NB4 (cell line): ENCODE measurements at places on chromosomes 6 and 20.

- no peak for DNase-seq
Observed at GRCh38 chr6:52209770-52210169, 23.6 kb downstream of the IL17A start.

GRCh38 chr6:31362751-31363150 is 5.8 kb upstream of the HLA-B start:
- DNase-seq, result no peak

GRCh38 chr6:10695086-10695657 is 400 bp downstream of the PAK1IP1 start:
- peak; percentile 27 for DNase-seq

DNA sequence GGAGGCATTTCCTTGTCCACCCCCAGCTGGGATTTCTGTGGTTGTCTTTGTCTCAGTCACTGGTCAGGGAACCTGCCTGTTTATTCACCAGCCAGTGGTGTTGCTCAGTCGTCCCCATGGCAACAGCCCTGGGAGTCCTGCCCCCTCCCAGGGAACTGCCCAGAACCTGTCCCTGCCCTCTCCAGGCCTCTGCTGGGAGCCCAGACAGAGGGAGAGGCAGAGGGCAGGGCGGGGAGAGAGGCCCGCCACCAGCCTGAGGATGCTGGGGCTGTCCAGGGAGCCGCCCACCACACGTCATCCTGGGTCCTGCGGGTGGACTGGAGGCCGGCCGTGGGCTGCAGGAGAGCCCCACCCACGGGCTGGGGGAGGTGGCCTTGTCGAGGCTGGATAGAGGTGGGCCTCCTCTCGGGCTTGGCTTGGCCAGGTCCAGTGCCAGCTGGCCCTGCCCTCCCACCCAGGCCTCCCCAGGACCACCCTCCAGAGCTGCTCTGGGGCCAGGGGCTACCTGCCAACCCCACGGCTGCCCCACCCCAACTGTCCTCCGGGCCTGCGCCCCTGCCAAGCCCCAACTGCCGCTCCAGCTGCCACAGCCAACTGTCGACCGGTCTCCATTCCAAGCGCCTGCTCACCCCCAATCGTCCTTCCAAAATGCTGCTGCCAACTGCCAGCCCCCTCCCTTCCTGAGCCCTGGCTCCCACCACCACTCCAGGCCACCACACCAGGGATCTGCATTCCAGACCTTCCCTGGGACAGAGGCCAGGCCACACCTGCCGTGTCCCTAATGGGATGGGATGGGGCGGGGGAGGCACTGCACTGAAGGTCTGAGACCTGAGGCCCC is 4.2 kb upstream of the ZBTB46 start:
- DNase-seq, result peak; percentile 69

GRCh38 chr20:37397954-37398749 is 52.2 kb downstream of the SRC start:
- DNase-seq, result no peak

- peak; percentile 38 for DNase-seq
Observed at GRCh38 chr6:106098383-106099234, 12.5 kb downstream of the PRDM1 start.

- peak; percentile 19 for DNase-seq
Observed at GRCh38 chr6:113381959-113382358, 475.2 kb upstream of the MARCKS start.

DNA sequence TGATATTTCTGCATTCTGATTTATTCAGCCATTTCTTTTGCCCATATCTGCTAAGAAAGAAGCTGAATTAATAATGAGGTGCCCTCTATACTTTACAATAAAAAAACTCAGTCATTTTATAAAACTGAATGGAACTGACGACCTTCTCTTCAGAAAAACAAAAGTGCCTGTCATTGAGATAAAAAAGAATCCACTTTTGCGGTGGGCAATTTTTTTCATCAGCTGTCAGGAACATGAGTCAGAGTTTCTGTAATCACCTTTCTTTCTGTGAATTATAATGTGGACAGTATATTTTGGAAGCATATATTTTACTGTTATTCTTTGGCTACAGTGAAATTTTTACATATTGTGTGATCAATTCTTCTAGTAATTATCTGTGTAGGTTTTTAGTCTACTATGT is 33.4 kb downstream of the IL20RA start:
- no peak for DNase-seq

DNA sequence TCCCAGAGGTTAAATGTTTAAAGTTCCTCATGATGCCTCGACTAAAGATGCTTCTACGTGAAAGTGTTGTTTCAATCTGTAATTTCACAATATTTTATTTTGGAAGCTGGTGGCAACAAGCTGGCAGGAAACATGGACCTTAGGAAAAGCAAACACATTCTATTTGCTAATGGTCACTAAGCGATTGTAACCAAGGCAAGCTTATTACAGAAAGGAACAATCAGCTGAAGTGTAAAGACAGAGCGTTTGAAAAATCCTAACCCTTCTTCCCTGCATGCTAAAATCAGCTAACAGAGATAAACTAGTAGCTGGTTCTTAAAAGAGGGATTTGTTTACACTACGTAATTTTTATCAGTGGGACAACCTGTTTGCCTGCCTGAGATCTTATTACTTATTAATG is 50.0 kb downstream of the IL20RA start:
- no peak for DNase-seq

DNA sequence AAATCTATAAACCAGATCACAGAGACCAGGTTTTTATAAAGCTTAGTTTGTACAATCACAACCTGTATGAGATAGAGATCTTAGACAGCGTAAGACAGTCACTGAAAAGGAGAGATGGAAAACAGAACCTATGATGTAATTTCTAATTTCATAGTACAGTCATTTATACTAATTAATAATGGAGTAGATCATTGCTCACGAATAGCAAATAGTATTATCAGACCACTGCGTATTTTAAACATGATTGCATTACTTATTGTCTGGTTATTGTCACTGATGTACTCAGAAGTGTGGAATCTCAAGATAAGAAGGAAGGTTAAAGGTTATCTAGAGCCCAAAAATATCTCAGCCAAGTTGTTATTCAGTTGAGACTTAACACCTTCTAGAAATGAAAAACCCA is 115.6 kb downstream of the KHDC1L start:
- DNase-seq, result no peak

- peak; percentile 72 for DNase-seq
Observed at GRCh38 chr6:126033696-126034095, 47.4 kb downstream of the TRMT11 start.

GRCh38 chr6:163526346-163526745 is 111.8 kb downstream of the QKI start:
- DNase-seq, result no peak

GRCh38 chr6:110296241-110297025 is 61.7 kb downstream of the METTL24 start:
- no peak for DNase-seq

GRCh38 chr6:33860706-33861474 is 57.1 kb upstream of the MLN start:
- peak; percentile 80 for DNase-seq

GRCh38 chr6:151494936-151495320 is 1.1 kb downstream of the CCDC170 start:
- DNase-seq, result no peak

DNA sequence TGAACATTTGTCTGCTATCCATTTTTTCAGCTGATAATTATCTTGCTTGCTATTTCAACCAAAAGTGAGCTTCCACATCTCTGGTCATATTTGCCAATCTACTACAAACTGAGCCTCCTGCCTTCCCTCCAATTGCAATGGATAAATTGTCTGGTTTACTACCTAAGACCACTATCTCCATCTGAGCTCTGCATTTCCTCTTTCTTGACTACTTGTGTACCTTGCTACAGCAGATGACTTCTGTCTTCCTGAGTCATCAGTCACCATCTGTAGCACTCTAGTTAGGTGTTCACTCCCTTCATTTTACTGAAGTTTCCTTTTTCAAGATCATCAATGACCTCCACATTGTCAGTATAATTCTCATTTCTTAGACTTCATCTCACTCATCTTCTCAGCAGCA is 33.5 kb upstream of the PHIP start:
- no peak for DNase-seq

DNA sequence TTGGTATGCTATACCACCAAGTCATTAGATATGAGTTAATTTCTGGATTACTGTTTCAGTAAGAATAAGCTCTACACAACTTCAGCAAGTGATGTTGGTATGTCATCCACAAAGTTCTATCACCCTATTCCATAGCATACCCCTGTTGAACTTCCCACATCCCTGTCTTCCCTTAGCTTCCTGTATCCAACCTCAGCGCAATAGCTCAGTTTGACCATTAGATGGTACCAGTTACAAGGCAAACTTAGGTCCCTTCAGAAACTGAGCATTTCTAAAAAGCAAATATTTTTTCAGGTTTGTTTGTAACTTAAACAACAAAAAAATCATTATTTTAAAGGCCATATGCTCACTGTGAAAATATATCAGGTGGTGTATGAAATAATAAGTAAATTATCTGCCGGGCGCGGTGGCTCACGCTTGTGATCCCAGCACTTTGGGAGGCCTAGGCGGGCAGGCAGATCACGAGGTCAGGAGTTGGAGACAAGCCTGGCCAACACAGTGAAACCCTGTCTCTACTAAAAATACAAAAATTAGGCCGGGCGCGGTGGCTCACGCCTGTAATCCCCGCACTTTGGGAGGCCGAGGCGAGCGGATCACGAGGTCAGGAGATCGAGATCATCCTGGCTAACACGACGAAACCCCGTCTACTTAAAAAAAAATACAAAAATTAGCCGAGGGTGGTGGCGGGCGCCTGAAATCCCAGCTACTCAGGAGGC is 8.8 kb upstream of the MOG start:
- DNase-seq, result peak; percentile 41

- no peak for DNase-seq
Observed at GRCh38 chr20:17557675-17558006, 12.2 kb upstream of the DSTN start.

GRCh38 chr6:126724821-126725220 is 384.9 kb downstream of the CENPW start:
- no peak for DNase-seq

DNA sequence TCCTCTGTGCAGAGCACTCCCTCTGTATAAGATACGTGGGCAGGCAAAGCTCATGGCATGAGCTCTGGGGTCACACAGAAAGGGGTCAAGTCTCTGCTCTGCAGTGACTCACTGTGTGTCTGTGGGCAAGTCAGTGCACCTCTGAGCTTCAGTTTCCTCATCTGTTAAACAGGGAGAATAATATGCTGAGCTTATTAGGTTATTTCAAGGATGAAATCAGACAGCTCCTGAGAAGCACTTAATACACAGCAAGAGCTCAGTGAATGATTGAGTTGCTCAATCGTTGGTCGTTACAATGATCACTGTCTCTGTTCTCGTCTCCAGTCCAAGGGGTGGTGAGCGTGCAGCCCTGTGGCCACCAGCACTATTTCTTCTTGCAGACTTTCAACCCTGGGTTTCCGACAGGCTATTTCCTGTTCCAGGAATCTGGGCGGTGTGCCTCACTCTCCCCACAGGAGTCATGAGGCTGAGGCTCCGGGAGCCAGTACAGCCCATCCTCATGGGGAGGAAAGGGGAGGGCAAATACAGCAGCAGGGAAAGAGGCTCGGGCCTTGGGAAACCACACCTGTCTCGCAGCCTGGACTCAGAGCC is 28.9 kb downstream of the KIAA1755 start:
- DNase-seq, result peak; percentile 60

- no peak for DNase-seq
Observed at GRCh38 chr6:130575557-130575956, 209.7 kb downstream of the TMEM200A start.

DNA sequence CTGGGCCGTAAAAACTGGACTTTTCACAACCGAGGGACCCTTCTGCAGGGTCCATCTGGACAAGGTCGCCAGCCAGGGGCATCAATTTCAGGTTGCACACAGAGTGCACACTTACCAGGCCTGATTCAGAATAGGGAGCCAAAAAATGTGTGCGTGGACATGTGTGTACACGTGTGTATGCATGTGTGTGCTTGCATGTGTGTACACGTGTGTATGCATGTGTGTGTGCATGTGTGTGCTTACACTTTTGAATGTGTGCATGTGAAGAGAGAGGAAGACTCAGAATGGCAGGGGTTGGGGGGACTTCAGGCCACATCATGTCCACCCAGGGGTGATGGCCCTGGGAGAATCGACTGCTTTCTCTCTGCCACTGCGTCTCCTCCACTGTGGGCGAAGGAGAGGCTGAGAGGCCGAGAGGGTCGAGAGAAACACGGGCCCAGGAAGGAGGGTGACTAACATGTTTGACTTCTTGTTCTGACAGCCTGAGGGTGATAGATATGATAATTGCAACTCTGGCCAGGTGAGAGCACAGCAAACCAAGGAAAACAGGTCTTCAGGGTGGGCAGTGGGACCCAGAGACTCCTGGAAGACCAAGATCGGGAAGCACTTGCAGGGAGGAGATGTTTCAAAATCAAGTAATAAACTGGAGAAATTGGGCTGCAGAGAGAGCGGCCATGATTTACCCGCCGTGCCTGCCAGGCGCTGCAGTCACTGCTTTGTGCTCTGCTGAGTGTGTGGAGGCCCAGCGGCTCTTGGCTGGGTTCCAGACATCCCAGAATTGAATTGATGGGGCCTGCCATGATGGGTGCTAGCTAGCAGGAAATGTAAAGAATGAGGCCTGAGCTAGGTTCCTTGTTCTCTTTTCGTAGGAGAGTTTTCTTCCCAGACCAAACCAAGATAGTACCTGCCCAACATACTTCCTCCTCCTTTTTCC is 310.8 kb downstream of the QKI start:
- DNase-seq, result no peak

DNA sequence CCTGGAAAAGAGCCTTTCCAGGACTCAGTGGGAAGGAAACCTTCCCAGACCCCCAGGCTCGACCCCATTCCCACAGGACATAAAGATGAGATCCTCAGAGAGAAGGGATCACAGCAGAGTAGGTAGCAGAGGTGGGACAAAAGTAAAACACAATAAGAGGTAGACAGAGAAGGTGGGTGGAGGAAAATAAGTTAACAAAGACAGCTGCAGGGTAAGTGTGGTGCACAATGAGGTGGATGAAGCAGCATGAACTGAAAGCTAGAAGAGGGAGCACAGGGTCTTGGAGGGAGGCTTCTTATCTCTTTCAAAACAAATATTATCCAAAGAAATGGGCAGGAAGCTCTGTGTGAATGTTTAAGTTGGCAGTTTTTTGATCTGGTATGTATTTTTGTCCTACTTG is 14.0 kb upstream of the MAP7 start:
- DNase-seq, result no peak

GRCh38 chr20:11989018-11989771 is 71.5 kb downstream of the BTBD3 start:
- no peak for DNase-seq

DNA sequence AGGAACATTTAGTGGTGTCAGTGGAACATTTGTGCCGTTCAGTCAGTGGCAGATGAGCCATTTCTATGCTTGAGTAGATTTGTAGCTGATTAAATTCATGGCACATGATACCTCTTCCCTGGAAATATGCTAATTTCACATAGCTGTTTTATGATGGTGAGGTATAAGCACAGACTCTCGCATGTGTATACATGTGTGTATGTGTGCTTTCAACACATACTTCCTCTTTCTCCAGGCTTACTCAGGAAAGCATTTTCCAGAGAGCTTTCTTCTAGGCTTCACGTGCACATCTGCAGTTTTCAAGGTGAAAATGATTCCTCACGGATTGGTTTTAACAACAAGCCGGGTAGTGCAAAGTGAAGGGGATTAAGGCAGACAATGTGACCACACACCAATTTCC is 396.5 kb downstream of the HDGFL1 start:
- peak; percentile 2 for DNase-seq
